Stimulated activated CD4-positive, alpha-beta T cell treated with anti-CD3 and anti-CD28 coated beads, Interleukin-2, amount 100 ng/mL, for 48 hours (primary cell): ENCODE measurements at places on chromosomes 1 and 21.

DNA sequence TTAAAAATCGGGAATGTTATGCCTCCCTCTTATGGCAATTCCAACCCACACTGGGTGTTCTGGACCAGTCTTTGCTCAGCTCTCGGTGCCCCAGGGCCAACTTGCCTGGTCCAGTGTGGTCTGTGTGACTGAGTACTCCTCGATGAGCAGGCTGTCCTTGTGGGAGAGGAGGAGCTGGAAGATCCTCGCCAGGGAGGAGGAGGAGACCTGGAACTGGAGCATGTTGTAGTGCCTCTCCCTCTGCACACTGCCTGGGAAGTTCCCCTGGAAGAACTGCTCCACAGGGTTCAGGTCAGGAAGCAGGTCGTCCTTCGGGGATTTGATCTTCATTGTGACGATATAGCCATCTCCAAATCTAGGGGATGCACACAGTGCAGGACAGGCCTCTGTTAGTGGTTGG is 88.5 kb upstream of the GCLM start:
- no peak for DNase-seq

- DNase-seq, result peak; percentile 50
Observed at GRCh38 chr1:16420424-16421118, 16.7 kb downstream of the SPATA21 start.

- DNase-seq, result no peak
Observed at GRCh38 chr1:195951313-195951712, 656.9 kb downstream of the KCNT2 start.

DNA sequence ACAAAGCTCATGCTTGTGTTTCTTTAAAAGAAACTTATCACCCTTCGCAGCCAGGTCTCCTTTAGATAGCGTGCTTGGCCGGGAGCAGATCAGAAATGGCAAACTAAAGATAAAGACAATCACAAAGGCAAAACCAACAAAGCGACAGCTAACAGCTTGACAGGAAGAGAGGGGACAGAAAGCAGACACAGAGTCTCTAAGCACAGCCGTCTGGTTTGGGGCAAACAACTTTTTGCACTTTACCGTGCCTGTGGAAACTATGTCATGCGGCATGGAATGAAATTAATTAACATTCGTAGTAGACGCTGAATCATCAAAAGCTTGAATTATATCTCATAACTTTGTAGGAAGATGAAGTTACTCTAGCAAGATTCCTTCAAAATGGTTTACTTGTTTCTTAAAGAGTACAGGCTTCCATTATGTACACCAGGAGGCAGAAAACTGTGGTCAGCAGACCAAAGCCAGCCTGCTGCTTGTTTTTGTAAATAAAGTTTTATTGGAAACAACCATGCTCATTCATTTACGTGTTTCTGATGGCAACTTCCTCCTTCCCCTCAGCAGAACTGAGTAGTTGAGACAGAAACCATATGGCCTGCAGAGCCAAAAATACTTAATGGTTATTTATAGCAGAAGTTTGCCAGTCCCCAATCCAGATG is 183.2 kb downstream of the KIF26B start:
- DNase-seq, result no peak

GRCh38 chr1:41613689-41614574 is 129.4 kb upstream of the EDN2 start:
- DNase-seq, result no peak

DNA sequence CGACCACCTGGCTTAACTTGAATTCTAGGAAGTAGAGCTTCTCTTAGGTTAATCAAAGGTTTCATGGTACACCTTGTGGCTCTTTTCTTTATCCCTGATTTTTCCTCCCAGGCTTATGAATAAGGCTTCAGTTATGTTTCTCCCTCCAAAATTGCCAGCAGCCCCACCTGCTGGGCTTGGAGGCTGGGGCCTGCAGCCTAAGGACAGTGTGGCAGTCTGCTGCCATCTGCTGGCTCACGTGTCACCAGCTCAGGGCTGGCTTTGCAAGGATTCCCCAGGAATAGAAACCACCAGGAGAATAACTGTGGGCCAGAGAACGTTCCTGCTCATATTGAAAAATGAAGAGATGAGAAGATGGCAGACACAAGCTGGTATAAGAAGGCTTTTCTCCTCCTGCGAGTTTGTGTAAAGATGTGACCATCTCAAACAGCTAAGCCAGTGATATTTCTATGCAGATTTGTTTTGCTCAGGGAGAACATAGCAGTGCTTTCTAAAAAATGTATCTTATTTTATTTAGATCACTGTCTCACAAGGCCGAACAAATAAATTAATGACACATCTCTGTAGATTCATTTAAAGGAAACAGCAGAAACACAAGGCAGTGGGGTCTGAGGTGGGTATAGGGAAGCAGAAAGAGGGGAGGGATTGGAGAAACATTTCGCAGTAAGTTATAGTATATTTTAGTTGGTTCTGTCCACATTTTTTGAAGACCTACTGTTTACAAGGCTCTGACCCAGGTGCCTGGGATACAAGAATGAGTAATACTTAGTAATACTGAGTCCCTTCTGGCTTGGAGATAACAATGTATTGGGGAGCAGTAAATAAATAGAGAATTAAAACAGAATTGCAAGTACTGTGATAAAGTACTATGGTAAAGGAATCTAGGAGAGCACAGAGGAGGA is 291.1 kb upstream of the SGIP1 start:
- peak; percentile 69 for DNase-seq

GRCh38 chr1:180579961-180580611 is 21.3 kb downstream of the OVAAL start:
- DNase-seq, result no peak

GRCh38 chr1:214426426-214426812 is 125.0 kb downstream of the PTPN14 start:
- no peak for DNase-seq

DNA sequence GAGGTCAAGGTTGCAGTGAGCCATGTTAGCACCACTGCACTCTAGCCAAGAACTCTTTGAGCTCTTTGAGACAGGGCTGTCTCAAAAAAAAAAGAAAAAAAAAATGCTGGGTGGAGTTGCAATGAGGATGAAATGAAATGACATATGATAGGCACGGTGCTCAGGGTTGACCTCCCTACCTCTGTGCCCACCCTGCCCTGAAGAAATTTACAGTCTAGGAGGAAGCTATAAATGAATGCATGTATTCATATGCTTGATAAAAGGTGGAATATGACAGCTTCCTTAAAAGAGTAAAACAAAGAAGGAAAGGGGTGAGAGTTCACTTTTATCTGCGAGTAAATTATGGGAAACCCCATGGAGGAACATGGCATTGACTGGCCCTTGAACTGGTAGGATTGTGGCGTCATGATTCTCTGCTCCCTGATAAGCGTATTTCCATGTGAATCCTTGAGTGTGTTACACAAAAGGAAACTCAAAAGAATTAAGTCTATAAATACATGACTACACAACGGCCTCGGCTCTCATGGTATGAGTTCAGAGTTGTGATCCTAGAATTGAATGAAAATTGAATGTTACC is 59.0 kb upstream of the RAVER2 start:
- no peak for DNase-seq

DNA sequence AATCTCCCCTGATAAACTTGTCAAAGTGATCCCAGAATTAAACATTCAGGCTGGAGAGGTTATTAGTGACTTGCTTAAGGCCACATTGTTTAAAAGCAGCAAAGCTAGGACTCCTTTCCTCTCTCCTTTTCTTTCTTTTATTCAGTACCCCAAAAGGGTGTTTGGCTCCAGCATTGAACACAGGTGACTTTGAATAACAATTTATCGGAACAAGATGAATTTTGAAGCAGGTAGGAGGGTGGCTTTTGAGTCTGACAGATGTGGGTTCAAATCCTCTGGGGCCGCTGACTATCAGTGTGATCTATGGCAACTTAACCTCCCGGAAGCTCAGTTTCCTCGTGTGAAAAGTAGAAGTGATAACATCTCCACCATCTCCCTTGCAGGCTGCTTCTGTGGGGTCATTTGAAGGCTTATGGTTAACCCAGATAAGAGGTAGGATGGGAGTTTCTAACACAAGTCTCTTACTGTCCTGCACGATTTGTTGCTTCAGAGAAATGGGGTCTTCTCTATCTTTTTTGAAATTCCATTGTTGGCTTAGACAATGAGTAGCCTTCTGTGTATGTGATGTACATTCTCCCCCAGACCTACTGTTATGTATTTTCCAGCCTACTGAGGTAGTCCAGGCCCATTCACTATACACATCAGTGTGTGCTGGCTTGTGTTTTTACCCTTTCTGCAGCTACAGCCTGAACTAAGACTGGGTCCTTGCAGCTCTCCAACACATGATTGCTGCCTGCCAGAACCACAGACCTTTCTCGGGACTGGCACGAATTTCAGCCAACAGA is 29.0 kb downstream of the JUN start:
- DNase-seq, result no peak

- DNase-seq, result no peak
Observed at GRCh38 chr21:30148906-30149305, 17.7 kb downstream of the CLDN17 start.

DNA sequence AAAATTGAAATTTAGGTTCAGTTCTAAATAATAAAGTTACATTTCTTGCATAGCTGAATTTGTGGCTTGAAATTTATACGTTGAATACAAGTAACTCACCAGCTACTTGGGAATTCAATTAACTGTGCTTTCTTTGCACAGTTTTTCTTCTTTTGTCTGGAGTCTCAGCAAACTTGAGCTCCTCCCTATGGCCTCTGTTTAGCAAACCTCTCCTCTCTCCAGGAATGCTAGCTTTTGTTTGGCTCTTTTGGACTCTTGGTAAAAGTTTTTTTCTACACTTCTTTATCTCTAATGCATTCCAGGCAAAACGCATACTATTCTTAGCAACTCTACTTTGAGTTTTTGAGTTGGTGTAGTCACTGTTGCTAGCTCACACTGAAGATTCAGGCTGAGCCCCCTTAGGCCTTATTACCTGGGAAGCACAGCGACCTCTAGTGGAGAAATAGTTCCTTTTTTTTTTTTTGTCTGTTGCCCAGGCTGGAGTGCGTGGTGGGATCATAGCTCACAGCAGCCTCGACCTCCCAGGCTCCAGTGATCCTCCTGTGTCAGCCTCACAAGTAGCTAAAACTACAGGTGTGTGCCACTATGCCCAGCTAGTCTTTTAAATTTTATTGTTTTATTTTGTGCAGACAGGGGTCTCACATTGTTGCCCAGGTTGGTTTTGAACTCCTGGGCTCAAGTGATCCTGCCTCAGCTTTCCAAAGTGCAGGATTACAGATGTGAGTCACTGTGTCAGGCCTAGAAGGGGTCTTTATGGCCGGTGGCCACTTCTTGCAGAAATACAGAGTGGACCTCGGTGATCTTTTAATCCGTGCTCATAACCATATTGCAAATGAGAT is 61.7 kb downstream of the CASQ2 start:
- no peak for DNase-seq

DNA sequence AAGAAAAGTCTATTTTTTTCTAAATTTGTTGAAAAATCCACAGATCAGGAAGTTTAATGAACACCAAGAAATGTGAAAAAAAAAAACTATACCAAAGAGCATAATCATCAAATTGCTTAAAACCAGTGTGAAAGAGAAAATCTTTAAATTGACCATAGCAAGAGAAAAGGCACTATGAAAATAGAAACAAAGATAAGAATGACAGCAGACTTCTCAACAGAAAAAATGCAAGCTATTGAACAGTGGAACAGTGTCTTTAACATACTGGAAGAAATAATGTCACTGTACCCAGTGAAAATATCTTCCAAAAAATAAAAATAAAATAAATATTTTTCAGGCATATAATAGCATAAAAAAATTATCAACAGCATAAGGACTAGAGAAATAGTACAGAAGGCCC is 243.0 kb upstream of the GJB5 start:
- no peak for DNase-seq

GRCh38 chr21:46459356-46460112 is 843 bp downstream of the DIP2A start:
- no peak for DNase-seq

- no peak for DNase-seq
Observed at GRCh38 chr1:106603616-106604015, 452.9 kb upstream of the PRMT6 start.

DNA sequence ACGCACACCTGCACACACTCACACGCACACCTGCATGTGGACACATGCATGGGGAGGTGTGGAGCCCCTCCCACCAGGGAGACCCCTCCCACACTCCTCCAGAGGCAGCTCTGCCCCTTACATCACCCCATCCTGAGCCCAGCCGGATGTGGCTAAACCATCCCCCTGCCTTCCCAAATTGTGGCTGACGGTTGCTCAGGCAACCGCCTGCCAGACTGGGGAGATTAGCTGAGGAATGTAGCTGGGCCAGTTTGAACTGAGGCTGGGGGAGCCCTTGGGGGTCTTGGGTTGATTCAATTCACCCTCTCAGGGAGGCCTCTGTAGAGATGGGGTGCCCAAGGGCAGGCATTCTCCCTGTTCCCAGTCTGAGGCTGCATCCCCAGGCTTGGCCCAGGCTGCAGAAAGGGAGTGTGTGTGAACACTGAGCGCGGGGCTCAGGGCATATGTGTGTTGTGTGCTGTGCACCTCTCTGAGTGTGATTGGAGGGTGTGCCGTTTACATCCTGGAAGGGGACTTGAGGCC is 12.9 kb downstream of the PTPRU start:
- no peak for DNase-seq

DNA sequence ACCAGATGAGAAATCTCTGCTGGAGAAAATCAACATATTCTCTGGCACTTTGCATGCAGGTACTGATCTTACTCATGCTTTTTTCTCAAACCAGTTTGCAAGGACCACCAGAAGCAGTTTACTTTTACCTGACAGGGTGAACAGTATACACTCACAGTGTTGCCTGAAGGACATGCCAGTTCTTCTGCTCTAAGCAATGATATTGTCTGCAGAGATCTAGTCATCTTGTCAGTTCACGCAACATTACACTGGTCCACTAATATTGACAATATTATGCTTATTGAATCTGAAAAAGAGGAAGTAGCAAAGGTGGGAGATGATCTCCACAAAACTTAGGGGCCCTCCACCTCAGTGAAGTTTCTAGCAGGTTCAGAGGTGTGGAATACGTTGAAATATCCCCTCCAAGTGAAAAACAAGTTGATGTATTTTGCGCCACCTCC is 3.8 kb upstream of the S100B start:
- no peak for DNase-seq

DNA sequence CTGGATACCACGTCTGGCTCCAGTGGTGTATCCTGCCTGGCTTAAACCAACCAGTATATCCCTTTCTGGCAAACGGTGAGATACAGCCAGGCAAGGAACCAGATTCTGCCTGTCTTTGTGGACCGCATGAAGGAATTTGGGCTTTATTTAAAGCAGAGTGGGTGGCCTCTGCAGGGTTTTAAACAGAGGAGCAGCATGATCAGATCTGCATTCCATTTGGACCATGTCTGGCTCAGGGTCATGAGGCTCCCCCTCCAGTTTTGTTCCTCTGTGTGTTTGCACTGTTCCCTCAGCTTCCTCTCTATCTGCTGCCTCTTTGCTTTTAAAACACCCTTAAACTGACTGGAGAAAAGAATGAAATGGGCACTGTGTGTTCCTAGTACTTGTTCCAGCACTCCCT is 195.0 kb downstream of the GIPC2 start:
- no peak for DNase-seq

GRCh38 chr21:46393451-46393940 is 65.2 kb upstream of the DIP2A start:
- no peak for DNase-seq

DNA sequence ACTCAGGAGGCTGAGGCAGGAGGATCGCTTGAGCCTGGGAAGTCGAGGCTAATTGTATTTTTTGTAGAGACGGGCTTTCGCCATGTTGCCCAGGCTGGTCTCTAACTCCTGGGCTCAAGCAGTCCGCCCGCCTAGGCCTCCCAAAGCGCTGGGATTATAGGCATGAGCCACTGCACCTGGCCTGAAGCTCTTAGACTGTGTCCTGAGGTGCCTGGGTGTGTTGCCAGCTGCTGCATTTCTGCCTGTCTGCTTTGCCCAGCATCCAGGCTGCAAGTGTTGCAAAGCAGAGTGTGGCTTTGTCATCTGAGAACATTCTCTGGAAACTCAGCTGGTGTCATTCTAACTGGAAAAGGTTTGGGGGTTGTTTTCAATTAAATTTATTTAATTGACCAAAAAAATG is 105.0 kb downstream of the HUNK start:
- DNase-seq, result no peak
